ENCODE measurements at places on chromosomes 1 and 21.

- no peak for DNase-seq
These were observed 43.5 kb downstream of the WLS start for GRCh38 chr1:68188644-68189340.

- no peak for DNase-seq
These were observed 44.2 kb upstream of the KDM4A start for GRCh38 chr1:43605766-43606165.

DNA sequence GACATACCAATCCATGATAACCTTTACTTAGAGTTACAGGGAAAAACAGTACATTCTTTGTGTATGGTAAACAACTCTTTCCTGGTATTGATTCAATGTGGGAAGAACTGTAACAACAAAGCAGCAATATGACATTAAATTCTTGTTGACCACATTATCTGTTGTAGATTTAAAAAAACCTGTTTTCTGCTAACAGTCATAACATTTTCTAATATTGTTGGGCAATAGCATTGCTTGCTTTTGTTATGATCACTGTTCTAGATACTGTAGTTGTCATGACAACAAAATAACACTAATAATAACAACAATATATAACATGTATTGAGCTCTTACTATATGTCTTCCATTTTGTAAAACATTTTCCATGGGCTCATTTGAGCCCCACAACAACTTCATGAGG, 54.2 kb downstream of the PDE4B start:
- no peak for DNase-seq

- DNase-seq: no peak
These were observed 425.8 kb downstream of the DSCAM start for GRCh38 chr21:40421121-40421520.

GRCh38 chr1:111952125-111952657, 37.3 kb downstream of the KCND3 start:
- DNase-seq: no peak

- no peak for DNase-seq
These were observed 13.5 kb upstream of the PPP1R8 start for GRCh38 chr1:27816921-27817630.

DNA sequence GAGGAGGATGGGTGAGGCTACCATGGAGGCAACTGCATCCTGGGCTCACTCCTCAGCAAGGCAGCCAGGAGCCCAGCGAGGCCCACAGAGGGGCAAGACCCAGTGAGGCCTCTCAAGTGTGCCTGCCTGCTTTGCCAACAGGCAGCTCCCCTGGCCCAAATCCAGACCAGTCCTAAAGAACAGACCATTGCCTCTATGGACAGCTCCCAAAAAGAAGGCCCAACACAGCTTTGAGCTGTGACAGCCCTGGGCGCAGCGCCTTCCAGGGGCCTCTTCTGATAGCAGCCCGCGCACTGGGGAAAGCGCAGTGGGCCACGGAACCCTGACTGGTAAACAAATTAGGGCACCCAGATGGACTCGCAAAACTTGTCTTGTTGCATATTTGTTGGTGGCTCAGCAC, 25.5 kb downstream of the C1orf198 start:
- DNase-seq: no peak

- no peak for DNase-seq
These were observed 390.2 kb upstream of the POU3F1 start for GRCh38 chr1:38436749-38437148.

GRCh38 chr1:183609313-183609712, 19.1 kb upstream of the NCF2 start:
- no peak for DNase-seq

- DNase-seq: no peak
These were observed 16.8 kb upstream of the INTS3 start for GRCh38 chr1:153711026-153711425.

DNA sequence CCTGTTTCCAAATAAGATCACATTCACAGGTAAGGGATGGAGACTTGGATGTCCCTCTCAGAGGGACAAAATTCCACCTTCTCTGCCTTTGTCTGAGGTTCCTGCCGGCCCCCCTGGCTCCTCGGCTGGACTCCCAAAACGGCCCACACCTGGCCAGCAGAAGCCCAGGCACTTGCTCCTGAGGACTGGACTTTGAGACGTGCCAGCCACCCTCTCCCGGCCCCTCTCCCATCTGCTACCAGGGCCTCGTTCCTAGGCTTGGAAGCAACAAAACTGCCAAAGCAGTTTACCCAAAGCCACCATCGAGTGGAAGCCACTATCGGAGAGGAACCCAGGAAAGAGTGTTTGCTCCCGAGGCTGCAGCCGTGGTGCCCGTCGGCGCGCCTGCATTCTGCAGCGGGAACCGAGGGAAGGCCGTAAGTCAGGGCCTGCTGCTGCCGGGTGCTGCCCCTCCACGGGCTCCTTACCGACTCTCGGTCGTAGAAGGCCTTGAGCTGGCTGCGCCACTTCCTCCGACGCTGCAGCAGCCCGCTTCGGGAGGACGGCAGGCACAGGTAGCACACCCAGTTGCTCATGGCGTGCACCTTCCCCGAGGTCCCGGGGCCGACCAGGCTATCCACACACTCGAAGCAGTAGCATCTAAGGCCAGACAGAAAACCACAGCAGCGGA, 3.5 kb downstream of the DNMT3L start:
- DNase-seq: no peak

DNA sequence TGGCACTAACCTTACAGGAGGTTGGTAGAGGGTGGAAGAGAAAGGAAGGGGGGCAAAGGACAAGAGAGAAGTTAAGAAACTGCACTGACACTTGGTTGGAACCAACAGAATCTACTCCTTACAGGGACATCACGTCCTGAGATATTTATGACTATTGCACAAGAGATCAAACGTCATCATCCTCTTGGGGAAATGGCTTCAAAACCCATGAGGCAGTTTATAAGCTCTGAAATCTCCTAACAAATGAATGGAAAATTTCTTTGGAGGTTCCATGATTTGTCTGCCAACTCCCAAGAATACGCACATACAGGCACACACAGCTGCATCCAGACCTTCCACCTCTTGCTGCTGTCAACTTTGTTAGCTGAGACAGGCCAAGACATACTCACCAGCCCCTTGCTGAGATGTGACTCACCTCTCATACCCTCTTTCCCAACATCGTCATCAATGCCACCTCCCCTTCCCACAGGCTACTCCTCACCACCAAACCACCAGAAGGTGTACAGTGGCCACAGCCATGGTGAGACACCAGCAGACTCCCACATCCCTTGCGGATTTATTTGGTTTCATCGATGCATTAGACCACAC, 135.5 kb downstream of the SETD4 start:
- DNase-seq: no peak

DNA sequence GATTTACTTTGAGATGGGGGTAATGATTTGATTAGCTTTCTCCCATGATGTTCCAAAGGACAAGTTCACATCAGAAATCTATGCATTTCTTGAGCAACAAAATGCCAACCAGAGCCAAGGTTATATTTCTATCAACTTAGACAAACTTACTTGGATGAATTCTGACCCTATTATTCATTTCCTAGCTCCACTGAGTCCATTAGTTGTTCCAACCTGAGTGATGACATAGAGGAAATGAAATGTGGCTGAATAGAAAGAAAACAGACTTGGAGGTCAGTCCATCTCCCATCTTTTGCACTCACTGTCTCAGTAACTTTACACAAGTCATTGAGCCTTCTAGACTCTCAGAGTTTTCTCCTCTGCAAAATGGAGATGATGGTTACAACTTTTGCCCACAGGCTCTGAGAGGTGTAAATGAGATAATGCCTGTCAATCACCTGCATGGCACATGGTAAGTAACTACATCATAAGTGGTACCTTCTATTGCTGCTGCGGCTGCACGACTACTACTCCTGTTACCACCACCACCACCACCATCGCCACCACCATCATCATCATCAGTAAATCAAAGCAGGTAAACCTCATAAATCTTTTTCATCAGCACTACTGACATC, 98.2 kb downstream of the PTPN14 start:
- no peak for DNase-seq
